Neural crest cell (in vitro differentiated cells): ENCODE measurements at places on chromosomes 7 and 10. TPM values are rescaled to one million over a fixed set of nuclear protein-coding genes. Genes with fewer than 3 reads are reported as not detected.

DNA sequence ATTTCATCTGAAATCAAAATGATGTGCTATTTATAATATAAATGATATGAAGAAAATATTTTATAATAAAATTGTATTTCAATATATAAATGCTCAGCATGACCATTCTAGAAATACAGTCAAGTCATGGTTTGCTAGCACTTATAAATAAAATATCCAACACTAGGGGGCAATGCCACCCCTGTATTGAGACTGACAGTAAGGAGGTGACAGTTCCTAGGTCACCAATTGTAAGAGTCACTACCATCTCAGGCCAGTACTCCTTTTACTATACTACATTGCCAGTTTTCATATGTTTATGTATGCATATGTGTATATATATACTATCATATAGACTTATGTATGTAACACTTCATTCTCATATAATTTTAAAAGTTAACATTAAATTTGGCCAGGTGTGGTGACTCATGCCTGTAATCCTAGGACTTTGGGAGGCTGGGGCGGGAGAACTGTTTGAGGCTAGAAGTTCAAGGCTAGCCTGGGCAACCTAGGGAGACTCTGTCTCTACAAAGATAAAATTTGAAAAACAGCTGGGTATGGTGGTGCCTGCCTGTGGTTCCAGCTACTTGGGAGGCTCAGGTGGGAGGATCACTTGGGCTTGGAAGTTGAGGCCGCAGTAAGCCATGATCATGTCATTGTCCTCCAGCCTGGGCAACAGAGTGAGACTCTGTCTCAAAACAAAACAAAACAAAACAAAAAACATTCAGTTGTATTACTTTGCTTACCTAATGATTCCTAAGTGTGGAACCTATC is 2.4 kb upstream of the CNOT4 start:
- no peak for DNase-seq

DNA sequence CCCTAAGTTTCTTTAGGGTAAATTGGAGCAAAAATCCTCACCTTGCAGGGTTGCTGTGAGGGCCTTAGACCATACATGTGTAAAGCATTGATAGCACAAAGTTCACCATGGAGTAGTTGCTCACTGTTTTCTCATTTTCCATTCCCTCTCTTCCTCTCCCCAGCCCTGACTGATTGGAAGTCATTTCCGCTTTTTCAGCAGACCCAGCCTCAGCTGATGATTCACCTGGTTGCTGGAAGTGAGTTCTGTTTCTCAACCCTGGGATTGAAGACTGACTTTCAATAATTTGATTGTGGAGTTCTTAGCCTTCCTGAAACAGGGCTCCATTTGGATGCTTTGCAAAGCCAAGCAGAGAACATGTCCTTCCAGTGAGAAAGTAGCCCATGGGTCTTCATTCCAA is 107.0 kb downstream of the PLXNA4 start:
- DNase-seq: no peak

Gene CPED1
- total RNA-seq: 3.6 and 4.3 TPM in 2 replicates

- DNase-seq: no peak
Observed at GRCh38 chr10:6654571-6654970, 74.5 kb upstream of the PRKCQ start.

- peak; percentile 3 for DNase-seq
Observed at GRCh38 chr7:39623732-39624441, 515 bp downstream of the RALA start.

- DNase-seq: no peak
Observed at GRCh38 chr10:103696094-103696410, 159.3 kb downstream of the SH3PXD2A start.

DNA sequence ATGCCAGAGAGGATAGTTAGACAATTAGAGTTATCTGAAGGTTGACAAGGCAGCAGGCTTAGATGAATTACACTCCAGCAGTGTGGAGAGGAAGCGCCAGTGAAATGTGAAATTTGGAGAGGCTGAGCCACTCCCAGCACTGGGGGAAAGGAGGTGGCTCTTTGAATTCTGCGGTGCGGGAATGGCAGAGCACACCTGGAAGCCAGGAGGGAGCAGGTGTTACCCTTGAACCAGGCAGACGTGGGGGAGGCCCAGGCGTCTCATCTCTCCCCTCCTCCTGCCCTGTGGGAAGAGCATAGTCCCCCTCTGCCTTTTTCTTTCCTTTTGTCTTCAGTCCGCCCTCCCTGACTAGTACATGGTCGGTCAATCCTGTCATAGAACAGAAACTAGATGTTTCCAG is 203.1 kb downstream of the DPP6 start:
- DNase-seq: no peak

GRCh38 chr7:94580601-94581000 is 71.0 kb downstream of the CASD1 start:
- no peak for DNase-seq

Gene SFR1
- 13.9 and 14.0 TPM in 2 replicates for total RNA-seq

- DNase-seq: peak; percentile 48
Observed at GRCh38 chr10:75400771-75401568, 594 bp downstream of the ZNF503 start.

DNA sequence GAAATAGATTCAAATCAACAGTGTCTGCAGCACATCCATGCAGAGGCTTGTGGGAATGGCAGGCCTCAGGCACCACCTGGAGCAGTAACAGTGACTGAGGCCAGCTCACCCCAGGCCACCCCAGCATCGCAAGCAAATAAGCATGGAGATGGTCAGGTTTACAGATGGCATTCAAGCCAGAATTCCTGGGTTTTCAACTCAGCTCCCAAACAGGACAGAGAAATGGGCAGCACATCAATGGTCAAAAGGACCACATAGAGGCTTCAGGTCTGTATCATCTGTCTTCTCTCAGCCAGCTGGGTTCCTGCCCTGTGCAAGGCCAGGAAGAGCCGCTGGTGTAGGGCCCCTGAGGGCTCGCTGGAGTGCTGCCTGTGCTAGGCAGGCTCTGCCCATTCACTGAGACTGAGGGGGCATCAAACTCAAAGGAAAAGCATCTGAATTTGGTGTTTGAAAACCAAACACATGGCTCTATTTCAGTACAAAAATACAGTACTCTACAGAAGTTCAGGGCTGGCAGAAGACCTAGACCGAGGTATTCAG is 112.5 kb downstream of the KMT2E start:
- no peak for DNase-seq

DNA sequence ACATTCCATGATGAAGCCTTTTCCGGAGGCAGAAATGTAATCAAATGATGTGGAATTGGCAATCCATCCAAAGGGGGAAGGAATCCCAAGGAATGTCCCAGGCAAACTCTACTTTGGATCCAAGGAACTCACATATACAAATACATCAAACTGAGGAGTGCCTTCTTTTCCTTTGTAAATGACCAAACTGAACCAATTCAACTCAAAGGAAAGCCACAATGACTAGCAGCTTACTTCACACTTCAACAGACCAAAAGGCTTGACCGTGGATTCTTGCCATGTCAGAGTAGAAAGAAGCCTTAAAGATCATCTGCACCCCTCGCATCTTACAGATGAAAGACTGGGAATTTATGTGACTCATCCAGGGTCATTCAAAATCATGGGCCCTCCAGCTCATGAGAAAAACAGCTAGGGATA is 79.7 kb upstream of the MACROH2A2 start:
- no peak for DNase-seq

Gene ADAMTS14
- total RNA-seq: 0.19 and 0.30 TPM in 2 replicates

Gene MACROH2A2
- total RNA-seq: 149 and 155 TPM in 2 replicates

Gene GIMAP4
- not detected in 2 replicates for total RNA-seq

- no peak for DNase-seq
Observed at GRCh38 chr10:43265799-43266721, 805 bp downstream of the RASGEF1A start.

Gene ITPRID1
- not detected in 2 replicates for total RNA-seq

Gene ELAPOR2
- total RNA-seq: 42.2 and 44.4 TPM in 2 replicates

- no peak for DNase-seq
Observed at GRCh38 chr10:114313139-114313538, 74.1 kb downstream of the VWA2 start.

- no peak for DNase-seq
Observed at GRCh38 chr10:91743465-91743864, 54.8 kb upstream of the TNKS2 start.

Gene RPEL1
- total RNA-seq: not detected in 2 replicates
